Tracheal epithelial cell (primary cell): ENCODE measurements at places on chromosomes 6 and 20. TPM values are rescaled to one million over a fixed set of nuclear protein-coding genes. Genes with fewer than 3 reads are reported as not detected.

Gene SDC4
- 335 and 460 TPM in 2 replicates for total RNA-seq

Gene NANP
- 3.4 and 5.1 TPM in 2 replicates for total RNA-seq

Gene ZKSCAN8
- total RNA-seq = 6.7 and 7.7 TPM in 2 replicates

Gene TBC1D20
- 31.5 and 36.1 TPM in 2 replicates for total RNA-seq

Gene FUT9
- not detected in 2 replicates for total RNA-seq

Gene SLC22A16
- not detected in 2 replicates for total RNA-seq

Gene GRM1
- total RNA-seq = not detected in 2 replicates

Gene RAET1L
- total RNA-seq = 2.3 and 9.4 TPM in 2 replicates

Gene ECHDC1
- 31.3 and 38.8 TPM in 2 replicates for total RNA-seq

Gene SOBP
- total RNA-seq = 0.21 and 0.24 TPM in 2 replicates

Gene TRIM10
- not detected in 2 replicates for total RNA-seq

Gene GPANK1
- total RNA-seq = 7.0 and 12.0 TPM in 2 replicates

Gene SLC17A9
- total RNA-seq = 0.43 and 2.4 TPM in 2 replicates

Gene DSN1
- total RNA-seq = 5.5 and 7.2 TPM in 2 replicates

Gene VNN1
- 1.2 TPM in 1 of 2 replicates, not detected in the other for total RNA-seq

Gene CEP85L
- 4.7 and 9.9 TPM in 2 replicates for total RNA-seq

Gene KCNK16
- total RNA-seq = not detected in 2 replicates

Gene ANKRD66
- not detected in 2 replicates for total RNA-seq

Gene SAMD10
- 2.1 and 4.3 TPM in 2 replicates for total RNA-seq

Gene RBPJL
- not detected in 2 replicates for total RNA-seq

Gene WASF1
- total RNA-seq = 6.3 and 8.7 TPM in 2 replicates

Gene SIRPB2
- 0.21 and 0.48 TPM in 2 replicates for total RNA-seq

Gene HLA-DQA2
- not detected in 2 replicates for total RNA-seq

Gene VAPB
- 14.0 and 14.9 TPM in 2 replicates for total RNA-seq
